ENCODE measurements at places on chromosomes 7 and 10.

- no peak overlapping the region for H3K27ac ChIP-seq
- H3K27me3 ChIP-seq, result no peaks in the 10 kb centered on the region
- no peak for DNase-seq
- H3K4me1 ChIP-seq, result peaks cover 6% of the 10 kb centered on the region
Measured at GRCh38 chr10:71126432-71126831, 85.9 kb upstream of the UNC5B start.

DNA sequence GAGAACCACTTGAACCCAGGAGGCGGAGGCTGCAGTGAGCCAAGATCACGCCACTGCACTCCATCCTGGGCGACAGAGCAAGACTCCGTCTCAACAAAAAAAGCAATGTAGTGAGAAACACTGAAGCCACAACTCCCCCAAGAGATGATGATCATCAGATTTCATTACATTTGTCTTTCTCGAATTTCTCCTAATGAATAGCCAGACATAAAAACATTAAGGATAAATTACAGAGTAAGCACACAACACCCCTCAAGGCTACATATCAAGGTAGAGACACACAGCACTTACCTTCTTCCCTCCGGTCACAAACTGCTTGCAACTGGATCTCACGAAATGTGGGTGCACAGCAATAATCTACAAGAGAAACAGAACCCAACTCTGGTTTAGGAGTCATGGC, 91.5 kb downstream of the VPS41 start:
- peak; percentile 81 for DNase-seq
- no peak overlapping the region for H3K27ac ChIP-seq
- H3K27me3 ChIP-seq, result no peaks in the 10 kb centered on the region
- no peak overlapping the region for H3K4me3 ChIP-seq
- no peaks in the 10 kb centered on the region for H3K4me1 ChIP-seq
- H3K36me3 ChIP-seq, result no peaks in the 10 kb centered on the region

GRCh38 chr7:151628846-151629604, 109.3 kb upstream of the RHEB start:
- no peak for DNase-seq
- no peaks in the 10 kb centered on the region for H3K4me1 ChIP-seq
- H3K36me3 ChIP-seq, result no peaks in the 10 kb centered on the region

GRCh38 chr10:11794566-11794965, 28.6 kb upstream of the PROSER2 start:
- DNase-seq, result no peak
- no peaks in the 10 kb centered on the region for H3K27me3 ChIP-seq
- no peaks in the 10 kb centered on the region for H3K4me1 ChIP-seq
- no peak overlapping the region for H3K4me3 ChIP-seq
- no peaks in the 10 kb centered on the region for H3K36me3 ChIP-seq

DNA sequence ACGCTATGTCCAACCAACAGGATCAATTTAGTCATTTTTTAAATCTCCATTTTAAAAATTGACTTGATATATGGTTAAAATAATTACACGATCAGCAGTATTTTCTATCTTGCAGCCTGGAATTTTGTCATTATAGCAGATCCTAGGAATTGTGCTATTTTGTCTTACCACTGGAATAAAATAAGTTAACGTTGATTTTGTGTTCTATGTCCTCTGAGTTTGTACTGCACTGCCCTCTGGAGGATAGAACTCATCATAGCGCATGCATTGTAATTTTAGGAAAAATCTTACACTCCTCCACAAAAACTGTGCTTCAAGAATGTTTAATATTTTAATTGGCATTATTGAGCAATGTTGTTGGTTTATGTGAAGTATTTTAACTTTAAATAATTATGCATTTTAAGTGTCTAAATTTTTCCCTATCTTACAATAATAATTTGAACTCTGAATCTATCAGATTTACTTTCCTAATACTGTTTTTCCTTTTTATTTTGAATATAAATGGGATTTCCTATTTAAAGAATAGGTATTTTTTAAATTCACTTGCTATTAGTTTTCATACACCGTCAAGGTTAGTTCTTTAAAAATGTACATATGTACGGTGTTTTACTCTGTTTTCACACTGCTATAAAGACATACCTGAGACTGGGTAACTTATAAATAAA, 220.1 kb downstream of the PPP1R3A start:
- H3K27me3 ChIP-seq, result no peaks in the 10 kb centered on the region
- no peaks in the 10 kb centered on the region for H3K36me3 ChIP-seq
- no peak for DNase-seq
- no peak overlapping the region for H3K27ac ChIP-seq
- H3K4me3 ChIP-seq, result no peak overlapping the region

DNA sequence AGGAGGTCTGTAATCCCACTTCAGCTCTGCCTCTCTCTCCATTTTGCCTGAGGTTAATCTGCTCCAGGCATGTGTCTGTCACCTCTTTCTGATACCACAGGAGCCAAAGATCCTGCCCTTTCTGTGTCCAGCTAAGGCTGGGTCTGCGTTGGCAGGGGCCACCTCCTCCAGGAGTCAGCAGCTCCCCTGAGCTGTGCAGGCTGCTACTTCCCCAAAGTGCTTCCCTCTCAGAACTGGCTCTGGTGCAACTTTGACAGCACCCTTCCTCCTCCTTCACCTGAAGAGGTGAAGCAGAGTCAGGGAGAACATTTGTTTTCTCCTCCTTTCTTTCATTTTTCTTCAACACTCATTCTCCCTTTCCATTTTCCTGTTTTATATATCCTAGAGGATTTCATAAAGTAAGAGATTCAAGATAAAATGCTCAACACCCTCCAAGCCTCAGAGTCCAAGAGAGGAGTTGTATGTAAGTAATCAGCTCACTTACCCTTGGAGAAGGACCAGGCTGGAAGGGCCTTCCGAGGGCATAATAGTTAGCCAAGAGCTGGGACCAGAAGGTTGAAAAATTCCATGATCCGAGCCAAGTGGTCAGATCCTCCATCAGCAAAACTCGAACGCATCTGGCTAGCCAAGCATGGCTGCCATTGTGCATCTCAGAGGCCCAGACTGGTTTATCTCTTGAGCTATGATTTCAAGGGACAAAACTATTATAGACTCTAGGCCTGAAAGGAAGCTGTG, 257.3 kb downstream of the PTEN start:
- DNase-seq, result no peak
- H3K36me3 ChIP-seq, result no peaks in the 10 kb centered on the region
- H3K27me3 ChIP-seq, result no peaks in the 10 kb centered on the region

- H3K4me1 ChIP-seq, result no peaks in the 10 kb centered on the region
- H3K27ac ChIP-seq, result no peak overlapping the region
- H3K36me3 ChIP-seq, result no peaks in the 10 kb centered on the region
- H3K4me3 ChIP-seq, result no peak overlapping the region
Measured at GRCh38 chr10:72720814-72721660, 29.1 kb downstream of the MCU start.

- H3K36me3 ChIP-seq, result no peaks in the 10 kb centered on the region
- H3K4me1 ChIP-seq, result no peaks in the 10 kb centered on the region
- no peaks in the 10 kb centered on the region for H3K27me3 ChIP-seq
- no peak for DNase-seq
- H3K4me3 ChIP-seq, result no peak overlapping the region
Measured at GRCh38 chr10:13018171-13018570, 16.7 kb upstream of the CCDC3 start.

GRCh38 chr7:46155367-46155766, 234.3 kb upstream of the IGFBP3 start:
- H3K4me1 ChIP-seq, result no peaks in the 10 kb centered on the region
- DNase-seq, result no peak
- no peaks in the 10 kb centered on the region for H3K36me3 ChIP-seq
- H3K4me3 ChIP-seq, result no peak overlapping the region
- no peaks in the 10 kb centered on the region for H3K27me3 ChIP-seq

GRCh38 chr7:116540743-116541142, 15.9 kb downstream of the CAV1 start:
- H3K36me3 ChIP-seq, result no peaks in the 10 kb centered on the region
- no peak overlapping the region for H3K27ac ChIP-seq
- H3K4me1 ChIP-seq, result no peaks in the 10 kb centered on the region

DNA sequence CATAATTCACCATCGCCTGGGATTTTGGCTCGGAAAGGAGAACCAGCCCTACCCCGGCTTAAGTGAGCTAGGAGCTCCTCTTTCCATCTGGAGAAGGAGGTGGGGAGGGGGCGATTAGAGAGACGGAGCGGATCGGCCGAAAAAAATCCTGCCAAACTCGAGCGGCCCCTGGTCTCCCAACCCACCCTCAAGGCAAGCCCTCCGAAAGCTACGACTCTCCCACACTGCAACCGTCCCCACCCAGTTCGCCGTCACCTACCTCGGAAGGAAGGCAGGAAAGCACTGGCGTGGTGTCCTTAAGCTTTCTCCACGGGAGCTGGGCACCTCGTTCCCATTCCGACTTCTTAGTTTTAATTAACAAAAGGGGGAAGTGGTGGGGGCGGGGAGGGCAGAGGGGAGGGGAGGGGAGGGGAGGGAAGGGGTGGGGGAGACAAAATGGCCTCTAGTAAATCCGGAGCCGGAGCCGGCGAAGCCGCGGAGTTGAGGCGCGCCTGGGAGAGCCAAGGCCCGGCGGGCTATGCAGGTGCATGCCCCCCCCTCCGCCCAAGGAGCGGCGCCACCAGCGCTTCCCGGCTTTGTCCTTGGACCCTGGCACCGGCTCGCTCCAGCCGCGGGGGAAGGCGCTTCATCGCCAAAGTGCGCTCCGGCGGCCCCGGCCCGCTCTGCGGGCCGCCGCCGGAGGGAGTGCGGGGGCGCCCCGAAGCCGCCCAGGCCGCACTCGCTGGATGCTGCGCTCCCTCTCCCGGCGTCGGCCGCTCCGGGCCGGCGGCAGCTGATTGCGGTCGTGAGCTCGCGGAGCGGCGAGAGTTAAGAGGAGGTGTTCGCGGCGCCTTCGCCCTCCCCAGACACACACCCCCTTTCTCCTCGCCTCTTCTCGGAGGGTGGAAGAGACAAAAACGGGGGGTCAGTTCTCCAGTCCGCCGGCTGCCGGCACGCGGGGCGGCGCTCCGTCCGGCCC, at the start of gene LRRC4:
Gene LRRC4, minus strand, starts transcription at position 784 of the 958 bp plus-strand sequence. CDS start 797 bp downstream, outside the sequence.
- H3K36me3 ChIP-seq, result no peaks in the 10 kb centered on the region
- peak within 1 kb of the TSS; percentile 55 for H3K4me3 ChIP-seq
- H3K27me3 ChIP-seq, result peaks cover 10% of the 10 kb centered on the region
- H3K27ac ChIP-seq, result no peak within 1 kb of the TSS

DNA sequence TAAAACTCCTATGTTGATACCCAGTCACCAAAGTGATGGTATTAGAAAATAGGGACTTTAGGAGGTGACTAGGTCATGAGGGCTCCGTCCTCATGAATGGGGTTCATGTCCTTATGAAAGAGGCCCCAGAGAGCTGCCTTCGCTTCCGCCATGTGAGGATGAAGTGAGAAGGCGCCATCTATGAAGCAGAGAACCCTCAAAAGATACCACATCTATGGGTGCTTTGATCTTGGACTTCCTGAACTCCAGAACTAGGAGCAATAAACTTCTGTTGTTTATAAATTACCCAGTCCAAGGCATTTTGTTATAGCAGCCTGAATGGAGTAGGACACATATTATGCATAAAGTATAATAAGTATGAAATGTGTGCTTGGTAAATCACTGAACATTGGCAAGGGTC, 8.1 kb upstream of the PDSS1 start:
- H3K4me3 ChIP-seq, result no peak overlapping the region
- no peaks in the 10 kb centered on the region for H3K27me3 ChIP-seq
- H3K36me3 ChIP-seq, result no peaks in the 10 kb centered on the region
- DNase-seq, result no peak

DNA sequence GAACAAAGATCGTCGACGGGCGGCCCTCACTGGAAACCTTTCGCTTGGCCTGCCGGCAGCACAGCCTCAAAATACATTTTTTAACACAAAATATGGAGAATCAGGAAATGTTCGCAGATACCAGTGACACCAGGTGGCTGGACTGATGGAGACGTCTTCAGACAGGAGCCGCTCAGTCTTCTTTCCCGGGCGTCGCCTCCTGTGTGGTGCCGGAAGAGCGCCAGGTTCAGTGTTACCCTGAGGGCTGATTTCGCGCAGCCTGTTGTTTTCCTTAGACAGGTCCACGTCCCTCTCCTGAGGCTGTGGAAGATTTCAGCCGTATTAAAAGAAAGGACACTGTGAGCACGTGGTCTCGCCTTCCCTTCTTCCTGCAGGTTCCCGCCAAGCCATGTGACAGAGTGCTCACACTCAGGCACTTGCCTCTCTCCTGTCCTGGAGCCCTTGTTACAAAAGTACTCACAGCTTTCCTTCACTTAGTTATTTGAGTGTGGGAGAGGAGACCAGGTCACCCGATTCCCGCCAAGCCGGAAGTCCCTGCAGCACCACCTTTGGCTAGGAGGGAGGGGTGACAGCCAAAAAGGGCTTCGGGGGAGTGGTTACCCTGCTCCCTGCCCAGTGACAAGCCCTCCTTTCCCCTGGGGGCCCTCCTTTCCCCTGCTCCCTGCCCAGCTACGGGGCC, 21.7 kb upstream of the PWWP2B start:
- H3K4me3 ChIP-seq, result no peak overlapping the region
- H3K36me3 ChIP-seq, result no peaks in the 10 kb centered on the region
- DNase-seq, result peak; percentile 42
- no peaks in the 10 kb centered on the region for H3K27me3 ChIP-seq
- no peaks in the 10 kb centered on the region for H3K4me1 ChIP-seq
- no peak overlapping the region for H3K27ac ChIP-seq

- no peaks in the 10 kb centered on the region for H3K4me1 ChIP-seq
- no peak overlapping the region for H3K4me3 ChIP-seq
- no peaks in the 10 kb centered on the region for H3K27me3 ChIP-seq
- H3K27ac ChIP-seq, result no peak overlapping the region
- peaks cover 6% of the 10 kb centered on the region for H3K36me3 ChIP-seq
- DNase-seq, result no peak
Measured at GRCh38 chr7:55211726-55212125, 153.4 kb upstream of the LANCL2 start.

GRCh38 chr10:48465860-48466521, 138.9 kb downstream of the ARHGAP22 start:
- H3K27me3 ChIP-seq, result no peaks in the 10 kb centered on the region
- H3K27ac ChIP-seq, result no peak overlapping the region
- no peaks in the 10 kb centered on the region for H3K36me3 ChIP-seq
- peak; percentile 60 for DNase-seq
- H3K4me1 ChIP-seq, result peaks cover 4% of the 10 kb centered on the region

DNA sequence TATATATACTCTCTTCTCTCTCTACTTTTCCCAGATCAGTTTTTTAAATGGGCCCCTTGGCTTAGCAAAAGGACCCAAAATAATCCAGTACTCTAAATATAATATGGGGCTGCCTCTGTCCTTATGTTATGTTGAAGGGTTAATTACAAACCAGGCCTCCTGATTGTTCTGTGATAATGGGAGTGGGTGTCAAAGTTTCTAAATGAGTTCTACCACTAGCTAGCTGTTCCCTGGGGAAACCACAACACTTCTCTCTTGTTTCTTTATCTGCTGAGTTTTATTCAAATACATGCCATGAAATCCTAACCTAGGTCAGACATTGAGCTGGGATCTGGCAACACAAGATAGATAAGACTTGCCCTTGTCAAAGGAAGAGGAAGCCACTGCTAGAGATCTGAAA, 3.8 kb downstream of the HTR5A start:
- H3K4me3 ChIP-seq, result no peak overlapping the region
- H3K36me3 ChIP-seq, result no peaks in the 10 kb centered on the region
- peaks cover 9% of the 10 kb centered on the region for H3K27me3 ChIP-seq
- H3K27ac ChIP-seq, result no peak overlapping the region

DNA sequence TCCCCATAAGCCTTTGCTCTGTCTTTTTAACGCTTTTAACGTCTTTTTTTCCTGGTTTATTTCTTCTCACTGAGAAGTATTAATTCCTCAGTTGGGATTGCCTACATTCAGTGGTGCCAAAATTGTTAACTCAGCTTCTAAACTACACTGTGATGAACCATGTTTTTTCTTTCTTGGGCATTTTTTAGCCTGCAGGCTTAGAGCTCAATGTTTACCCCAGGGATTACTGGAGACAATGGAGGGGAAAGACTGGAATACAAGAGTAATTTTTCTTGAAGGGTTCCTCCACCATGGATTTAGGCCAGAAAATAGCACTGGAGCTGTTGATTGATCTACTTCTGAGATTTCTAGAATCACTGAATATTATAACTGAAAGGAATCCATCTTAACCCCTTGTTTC, 19.8 kb downstream of the STAMBPL1 start:
- no peaks in the 10 kb centered on the region for H3K27me3 ChIP-seq
- DNase-seq, result no peak
- no peak overlapping the region for H3K27ac ChIP-seq
- H3K4me3 ChIP-seq, result no peak overlapping the region
- no peaks in the 10 kb centered on the region for H3K4me1 ChIP-seq
- no peaks in the 10 kb centered on the region for H3K36me3 ChIP-seq

All from kidney (tissue), 22 donors.